ENCODE measurements at places on chromosomes 2 and 18. TPM values are rescaled to one million over a fixed set of nuclear protein-coding genes. Genes with fewer than 3 reads are reported as not detected.

The MEP1B gene
- polyA plus RNA-seq, result not detected

The C18orf54 gene
- 2.2 TPM for polyA plus RNA-seq

The PSTPIP2 gene
- 0.48 TPM for polyA plus RNA-seq

The ITGA4 gene
- polyA plus RNA-seq, result 0.40 TPM

The CAPN14 gene
- polyA plus RNA-seq, result 3.0 TPM

The PPP1R1C gene
- polyA plus RNA-seq, result not detected

The TNFRSF11A gene
- polyA plus RNA-seq, result not detected

The HTRA2 gene
- polyA plus RNA-seq, result 126 TPM

The IL36B gene
- not detected for polyA plus RNA-seq

The GCG gene
- polyA plus RNA-seq, result not detected

The MARCO gene
- polyA plus RNA-seq, result not detected

The SH2D6 gene
- polyA plus RNA-seq, result not detected

The KANSL1L gene
- polyA plus RNA-seq, result 27.6 TPM

The HAAO gene
- not detected for polyA plus RNA-seq

The GPAT2 gene
- polyA plus RNA-seq, result not detected

The DYNAP gene
- not detected for polyA plus RNA-seq

The RAB17 gene
- polyA plus RNA-seq, result 1.1 TPM

The ASPRV1 gene
- 7.7 TPM for polyA plus RNA-seq

The SLC38A11 gene
- polyA plus RNA-seq, result not detected

The DSC3 gene
- polyA plus RNA-seq, result 0.10 TPM

The CD207 gene
- polyA plus RNA-seq, result not detected

The GLI2 gene
- polyA plus RNA-seq, result 0.14 TPM

The GPR55 gene
- polyA plus RNA-seq, result not detected

The FTCDNL1 gene
- not detected for polyA plus RNA-seq

The DBI gene
- polyA plus RNA-seq, result 110 TPM

The C2orf15 gene
- polyA plus RNA-seq, result 12.8 TPM

The MARCHF4 gene
- polyA plus RNA-seq, result 13.0 TPM

The PLCL1 gene
- 6.8 TPM for polyA plus RNA-seq

The MYO5B gene
- 0.42 TPM for polyA plus RNA-seq

The TAF4B gene
- 0.08 TPM for polyA plus RNA-seq

The POTEI gene
- 0.25 TPM for polyA plus RNA-seq

The CMPK2 gene
- polyA plus RNA-seq, result 6.5 TPM

The MATN3 gene
- 0.60 TPM for polyA plus RNA-seq

All from neural cell (in vitro differentiated cells).